ENCODE measurements at places on chromosomes 6 and 20.

GRCh38 chr20:18831830-18832499 is 18.4 kb downstream of the SCP2D1 start:
- DNase-seq, result no peak

DNA sequence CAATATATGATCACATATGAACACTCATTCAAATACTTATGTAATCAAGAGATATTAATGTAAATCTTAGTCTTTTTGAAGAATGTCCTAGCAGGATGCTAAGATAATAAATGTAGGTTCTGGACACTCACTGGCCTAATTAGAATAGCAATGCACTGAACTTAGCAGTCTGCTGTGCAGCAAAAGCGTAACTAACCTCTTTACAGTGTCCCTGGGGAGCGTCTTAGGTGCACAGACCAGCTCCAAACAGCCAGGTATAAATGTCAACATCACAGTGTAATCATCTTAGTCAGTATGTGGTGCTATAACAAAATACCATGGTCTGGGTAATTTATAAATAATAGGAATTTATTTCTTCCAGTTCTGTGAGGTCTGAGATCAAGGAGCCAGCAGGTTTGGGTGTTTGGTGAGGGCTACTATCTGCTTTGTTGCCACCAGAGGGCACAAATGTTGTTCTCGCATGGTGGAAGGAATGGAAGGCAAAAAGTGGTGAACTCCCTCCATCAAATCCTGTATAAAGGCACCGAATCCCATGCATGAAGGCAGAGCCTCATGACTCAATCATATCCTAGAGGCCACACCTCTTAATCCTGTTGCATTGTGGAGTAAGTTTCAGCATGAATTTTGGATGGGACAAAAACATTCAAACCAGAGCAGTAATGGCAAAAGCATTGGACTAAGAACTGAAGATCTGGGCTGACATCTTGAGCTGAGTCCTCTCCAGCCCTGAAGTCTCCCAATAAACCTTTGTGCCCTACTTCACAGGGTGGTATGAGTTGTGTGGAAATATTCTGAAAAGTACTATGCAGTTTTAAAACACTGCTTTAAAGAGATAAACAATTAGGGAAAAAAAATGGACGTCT is 41.8 kb upstream of the FOXO3 start:
- no peak for DNase-seq

- DNase-seq, result no peak
Observed at GRCh38 chr20:8043687-8044282, 24.2 kb upstream of the TMX4 start.

GRCh38 chr6:32956176-32956575 is 3.3 kb upstream of the HLA-DMA start:
- no peak for DNase-seq

DNA sequence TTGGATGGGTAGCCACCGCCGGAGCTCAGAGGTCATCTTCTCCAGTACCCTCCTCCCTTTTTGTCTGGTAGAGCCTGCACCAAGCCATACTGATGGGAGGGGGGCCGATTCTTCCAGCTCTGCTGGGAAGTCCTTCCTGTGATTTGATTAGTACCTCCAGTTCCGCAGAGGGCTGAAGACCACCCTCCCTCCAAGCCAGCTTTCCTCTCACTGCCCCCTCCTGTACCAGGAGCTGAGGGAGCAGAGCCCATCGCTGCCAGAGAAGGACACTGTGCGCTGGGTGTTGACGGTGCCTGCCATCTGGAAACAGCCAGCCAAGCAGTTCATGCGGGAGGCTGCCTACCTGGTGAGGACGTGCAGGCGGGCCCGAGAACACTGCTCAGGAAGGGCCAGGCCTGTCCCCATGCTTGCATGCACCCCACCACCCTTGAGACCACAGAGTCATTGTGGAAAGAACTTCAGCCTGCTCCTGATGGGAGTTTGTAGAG is 13.2 kb downstream of the HSPA12B start:
- DNase-seq, result no peak
